ENCODE measurements at places on chromosomes 11 and 22. TPM values are rescaled to one million over a fixed set of nuclear protein-coding genes. Genes with fewer than 3 reads are reported as not detected.

The FOLR1 gene
- not detected for total RNA-seq

The LRRC74B gene
- total RNA-seq = under 0.01 TPM

The MFNG gene
- total RNA-seq = 176 TPM

The OR8A1 gene
- total RNA-seq = not detected

The RHOD gene
- 0.54 TPM for total RNA-seq
